ENCODE measurements at places on chromosomes 11 and 22. TPM values are rescaled to one million over a fixed set of nuclear protein-coding genes. Genes with fewer than 3 reads are reported as not detected.

Gene OR4A16
- total RNA-seq = not detected

DNA sequence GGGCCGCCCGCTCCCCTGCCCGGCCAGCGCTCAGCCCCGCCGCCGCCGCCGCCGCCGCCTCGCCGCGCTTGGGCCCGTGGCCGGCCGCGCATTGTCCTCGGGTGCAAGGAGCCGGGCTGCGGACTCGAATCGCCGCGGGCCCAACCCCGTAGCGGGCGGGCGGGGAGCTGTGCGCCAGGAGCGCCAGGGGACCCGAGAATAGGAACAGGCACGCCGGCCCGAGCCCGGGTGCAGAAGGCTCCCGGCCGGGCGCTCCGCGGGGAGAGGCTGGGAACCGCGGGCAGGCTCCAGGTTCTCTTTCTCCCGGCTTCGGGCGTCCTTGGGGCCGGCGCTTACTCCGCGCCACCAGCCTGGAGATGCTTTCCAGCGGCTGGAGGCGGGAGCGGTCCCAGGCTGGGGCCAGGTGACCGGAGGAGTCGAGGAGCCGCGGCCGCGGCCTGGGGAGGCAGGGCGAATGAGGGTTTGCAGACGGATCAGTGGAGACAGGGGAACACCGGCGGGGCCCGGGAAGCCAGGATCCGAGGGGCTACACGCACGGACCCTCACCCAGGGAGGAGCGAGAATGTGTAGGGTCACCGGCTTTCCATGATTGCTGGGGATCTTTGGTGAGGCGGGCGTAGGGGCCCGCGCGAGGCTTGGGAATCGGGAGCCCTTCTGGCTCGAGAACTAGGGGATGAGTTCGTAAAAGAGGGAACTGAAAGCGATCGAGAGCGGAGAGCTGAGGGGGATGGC lies 726 bp downstream of the PKNOX2 start:
- DNase-seq = no peak

DNA sequence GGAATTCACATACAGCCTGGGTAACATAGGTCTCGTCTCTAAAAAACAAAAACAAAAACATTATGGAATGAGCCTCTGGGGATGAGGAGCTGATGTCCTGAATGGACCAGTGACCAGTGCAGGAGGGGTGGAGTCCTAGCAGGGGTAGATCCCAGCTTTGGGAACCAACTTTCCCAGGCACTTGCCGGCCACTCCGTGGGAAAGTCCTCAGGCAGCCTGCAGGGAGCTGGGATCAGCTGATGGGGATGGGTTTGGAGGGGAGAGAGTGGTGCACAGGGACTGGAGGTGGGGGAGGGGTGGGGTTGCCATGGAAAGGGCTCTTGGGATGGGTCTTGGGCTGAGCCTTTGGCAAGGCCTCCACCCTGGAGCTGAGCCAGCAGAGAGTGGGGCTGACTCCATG lies 19.1 kb downstream of the MGAT3 start:
- no peak for DNase-seq

GRCh38 chr11:44634401-44635281 lies 69.2 kb downstream of the CD82 start:
- DNase-seq = no peak

Gene SMTNL1
- total RNA-seq = not detected

GRCh38 chr11:68688881-68689280 lies 4.5 kb downstream of the GAL start:
- no peak for DNase-seq

Gene SERPING1
- not detected for total RNA-seq

DNA sequence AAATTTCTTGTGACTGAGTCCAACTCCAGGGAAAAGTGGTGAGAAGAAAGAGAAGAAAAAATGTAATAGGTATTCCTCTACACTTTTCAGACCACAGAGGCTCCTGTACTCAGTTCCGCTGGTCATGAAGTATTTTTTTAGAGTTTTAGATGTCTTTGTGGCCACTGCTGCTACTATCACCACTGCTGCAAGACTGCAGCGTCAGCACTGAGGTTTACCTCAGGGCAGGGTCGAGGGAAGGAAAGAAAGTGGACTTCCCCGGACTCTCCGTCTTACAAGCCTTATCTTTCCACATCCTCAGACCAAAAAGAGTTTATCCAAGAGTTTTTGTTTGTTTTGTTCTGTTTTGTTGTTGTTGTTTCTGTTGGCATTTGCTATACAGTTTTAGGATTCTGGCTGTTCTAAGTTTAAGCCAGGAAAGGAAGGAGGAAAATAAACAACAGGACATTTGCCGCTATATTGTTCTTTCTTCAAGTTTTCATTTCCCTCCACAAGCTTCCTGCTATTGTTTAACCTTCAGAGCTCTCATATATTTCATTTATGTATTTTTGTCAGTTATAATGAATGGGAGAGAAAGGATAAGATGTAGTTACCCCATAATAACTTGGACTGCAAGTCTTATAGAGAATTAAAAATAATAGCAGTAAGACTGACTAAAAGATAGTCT lies 919.3 kb downstream of the NTM start:
- DNase-seq = no peak

- DNase-seq = no peak
Measured at GRCh38 chr11:121683791-121684190, 231.0 kb upstream of the SORL1-AS1 start.

DNA sequence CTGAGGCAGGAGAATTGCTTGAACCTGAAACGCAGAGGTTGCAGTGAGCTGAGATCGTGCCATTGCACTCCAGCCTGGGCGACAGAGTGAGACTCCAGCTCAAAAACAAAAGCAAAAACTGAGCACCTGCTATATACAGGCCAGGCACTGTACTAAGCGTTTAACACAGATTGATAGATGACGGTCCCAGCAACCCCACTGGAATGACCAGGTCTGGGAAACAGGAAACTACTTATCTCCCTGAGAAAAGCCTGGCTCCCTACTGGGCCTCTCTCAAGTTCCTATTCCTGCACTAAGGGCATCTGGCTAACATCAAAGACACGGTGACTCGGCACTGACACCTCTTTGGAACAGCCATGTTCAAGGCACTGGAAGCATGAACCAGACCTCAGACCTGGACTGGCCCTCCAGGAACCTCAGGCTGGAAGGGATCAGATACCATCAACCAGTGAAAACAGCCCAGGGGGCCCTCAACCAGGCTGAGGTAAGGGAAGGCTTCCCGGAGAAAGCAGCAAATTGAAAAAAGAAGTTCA lies 16.6 kb downstream of the ARAP1 start:
- DNase-seq = no peak

DNA sequence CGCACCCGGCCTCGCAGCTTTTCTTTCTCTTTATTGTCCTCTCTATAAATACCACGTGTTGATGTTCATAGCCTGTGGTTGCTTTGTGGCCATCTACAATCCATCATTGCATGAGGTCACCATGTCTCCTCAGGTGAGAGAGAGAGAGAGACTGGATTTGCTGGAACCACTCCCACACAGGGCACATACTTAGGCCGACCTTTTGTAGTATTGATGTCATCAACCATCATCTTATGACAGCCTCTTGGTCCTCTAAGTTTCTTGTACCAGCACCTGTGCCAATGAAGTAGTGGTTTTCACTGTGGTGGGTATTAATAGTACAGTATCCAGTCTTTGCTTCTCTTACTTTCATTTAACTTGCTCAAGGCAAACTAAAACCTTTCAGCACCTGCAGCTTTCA lies 22.8 kb upstream of the P2RY6 start:
- no peak for DNase-seq

All from CD4-positive, alpha-beta T cell (primary cell).